ENCODE measurements at places on chromosomes 4 and X.

- DNase-seq = no peak
These were observed 763.8 kb upstream of the AADAT start for GRCh38 chr4:170853422-170854021.

GRCh38 chrX:18757956-18758932 is 50.8 kb downstream of the PPEF1 start:
- no peak for DNase-seq

DNA sequence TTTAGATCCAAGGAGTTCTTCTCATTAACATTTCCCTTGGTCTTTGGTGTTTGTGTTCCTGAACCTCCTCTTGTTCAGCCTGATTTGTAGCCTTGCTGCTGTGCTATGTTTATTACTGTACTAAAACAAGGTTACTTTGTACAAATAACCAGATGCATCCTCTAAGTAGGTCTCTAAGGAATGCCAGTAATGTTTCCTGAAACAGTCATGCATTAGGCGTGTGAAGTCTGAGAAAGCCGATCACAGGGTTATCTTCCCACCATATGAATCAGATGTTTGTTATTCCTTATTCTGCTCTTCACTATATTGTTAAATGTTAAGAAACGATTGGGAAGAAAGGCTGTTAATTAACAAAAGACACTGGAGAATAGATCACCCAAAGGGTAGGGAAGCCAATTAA is 66.9 kb downstream of the GALNTL6 start:
- DNase-seq = no peak

DNA sequence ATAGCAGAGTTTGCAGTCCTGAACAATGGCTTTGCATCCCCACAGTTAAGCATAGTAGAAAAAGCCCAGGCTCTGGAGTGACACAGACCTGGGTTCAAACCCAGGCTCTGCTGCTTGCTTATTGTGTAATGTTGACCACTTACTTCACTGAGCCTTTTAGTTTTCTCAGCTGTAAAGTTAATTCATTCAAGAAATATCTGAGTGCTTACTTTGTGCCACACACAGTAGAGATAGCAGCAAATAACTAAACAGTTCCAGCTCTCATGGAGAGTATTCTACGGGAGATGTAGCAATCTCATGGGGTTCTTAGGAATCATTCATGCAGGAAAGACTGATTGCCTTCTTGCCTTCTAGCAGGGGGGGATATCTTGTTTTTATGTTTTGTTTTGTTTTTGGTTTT is 63.2 kb downstream of the SLC9A6 start:
- DNase-seq = no peak

GRCh38 chr4:2823301-2823670 is 20.4 kb upstream of the ADD1 start:
- no peak for DNase-seq

GRCh38 chr4:149521611-149522425 is 293.8 kb downstream of the IQCM start:
- DNase-seq = no peak

DNA sequence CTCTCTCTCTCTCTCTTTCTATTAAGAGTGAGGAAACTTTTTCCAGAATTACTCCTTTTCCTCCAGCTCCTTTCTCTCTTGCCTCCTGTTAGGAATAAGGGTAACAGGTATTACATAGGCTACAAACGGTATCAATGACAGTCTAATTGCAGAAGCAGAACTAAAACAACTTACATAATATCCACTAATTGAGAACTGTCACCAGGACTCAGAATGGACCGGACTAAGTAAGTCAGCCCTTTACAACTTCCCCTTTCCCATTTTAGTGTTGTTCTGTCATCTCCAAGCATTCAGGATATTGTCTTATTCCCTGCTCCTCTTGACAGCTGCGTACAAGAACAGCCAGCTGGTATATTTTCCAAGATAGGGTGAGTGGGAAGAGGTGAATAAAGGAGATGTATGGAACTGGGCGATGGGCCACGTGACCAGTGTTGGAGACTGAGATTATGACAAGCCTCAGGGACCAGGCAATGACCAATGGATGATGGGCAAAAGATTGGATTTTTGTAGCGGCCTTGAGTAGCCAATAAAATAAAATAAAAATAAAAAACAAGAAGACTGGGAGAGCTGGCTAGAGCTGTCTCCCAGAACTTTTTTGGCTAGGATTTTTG is 2.3 kb upstream of the FNIP2 start:
- no peak for DNase-seq

DNA sequence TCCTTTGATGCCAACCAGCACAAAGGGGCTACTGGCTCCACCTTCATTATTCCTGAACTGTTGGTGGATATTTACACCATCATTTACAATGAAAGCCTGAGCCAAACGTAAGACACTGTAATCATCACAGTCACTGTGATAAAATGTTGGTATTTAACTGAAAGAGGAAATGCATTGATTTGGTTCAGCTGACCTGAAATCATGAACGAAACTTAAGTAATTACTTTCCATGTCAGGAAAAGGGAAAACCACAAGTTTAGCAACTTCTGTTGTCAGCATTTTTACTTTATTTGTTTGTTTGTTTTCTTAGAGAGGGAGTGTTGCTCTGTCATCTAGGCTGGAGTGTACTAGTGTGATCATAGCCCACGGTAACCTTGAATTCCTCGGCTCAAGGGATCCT is 247.8 kb upstream of the FAM47A start:
- DNase-seq = no peak

- peak; percentile 43 for DNase-seq
These were observed at the start of gene ZFX for GRCh38 chrX:24149351-24150050. Gene ZFX (plus strand): TSS chrX:24149729. CDS start chrX:24172743, 23,014 bp downstream.

- DNase-seq = no peak
These were observed 85.2 kb upstream of the LNX1 start for GRCh38 chr4:53676402-53676871.

- no peak for DNase-seq
These were observed 685.0 kb upstream of the FRG1 start for GRCh38 chr4:189255636-189256035.

DNA sequence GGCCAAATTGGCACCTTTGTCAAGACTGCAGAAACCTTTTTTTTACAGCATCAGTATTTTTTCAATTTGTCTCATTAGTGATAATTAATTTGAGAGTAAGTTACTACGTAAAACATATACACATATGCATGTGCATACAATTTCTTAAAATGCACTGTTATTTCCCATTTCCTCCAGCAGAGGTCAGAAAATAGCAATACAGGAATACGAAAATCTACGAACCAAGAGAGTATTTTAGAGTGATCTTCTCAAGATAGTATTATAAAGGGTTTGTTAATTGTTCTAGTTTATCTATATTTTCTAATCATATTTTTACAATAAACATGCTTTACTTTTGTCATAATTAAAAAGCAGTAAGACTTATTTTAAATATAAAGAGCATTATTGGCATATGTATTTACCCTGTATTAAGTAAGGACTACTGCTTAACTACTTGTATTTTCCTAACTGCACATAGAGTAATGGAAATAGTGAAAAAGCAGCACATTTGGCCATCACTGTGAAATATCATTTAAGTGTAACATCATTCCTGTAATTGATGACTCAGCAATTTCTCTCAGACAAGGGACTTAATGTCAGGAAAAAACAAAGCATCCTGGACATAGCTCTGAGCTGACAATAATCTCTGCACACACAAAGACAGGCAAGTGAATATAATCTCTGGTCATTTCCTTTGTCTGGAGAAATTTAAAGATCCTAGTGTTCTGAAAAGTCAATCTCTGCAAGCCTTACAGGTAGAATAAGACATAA is 45.6 kb downstream of the MAOB start:
- no peak for DNase-seq

DNA sequence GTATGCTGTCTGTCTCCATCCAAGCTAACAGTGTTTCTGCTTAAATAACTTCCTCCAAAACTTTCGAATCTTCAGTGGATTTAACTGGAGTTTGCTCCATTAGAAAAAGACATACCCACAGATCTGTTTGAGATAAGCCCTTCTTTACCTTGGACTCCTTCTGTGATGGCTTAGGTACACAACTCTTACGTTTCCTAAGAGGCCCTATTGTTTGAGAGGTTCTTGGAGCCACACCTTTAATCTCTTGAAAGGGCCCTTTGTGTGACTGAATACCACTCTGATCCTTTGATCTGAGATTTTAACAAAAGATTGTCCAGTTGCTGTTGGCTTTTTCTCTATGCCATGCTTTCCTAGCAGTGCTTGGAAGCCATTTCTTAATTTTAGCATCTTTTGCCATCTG is 92.5 kb downstream of the AKAP4 start:
- DNase-seq = no peak

GRCh38 chrX:101958139-101958538 is 26.3 kb upstream of the ZMAT1 start:
- no peak for DNase-seq

DNA sequence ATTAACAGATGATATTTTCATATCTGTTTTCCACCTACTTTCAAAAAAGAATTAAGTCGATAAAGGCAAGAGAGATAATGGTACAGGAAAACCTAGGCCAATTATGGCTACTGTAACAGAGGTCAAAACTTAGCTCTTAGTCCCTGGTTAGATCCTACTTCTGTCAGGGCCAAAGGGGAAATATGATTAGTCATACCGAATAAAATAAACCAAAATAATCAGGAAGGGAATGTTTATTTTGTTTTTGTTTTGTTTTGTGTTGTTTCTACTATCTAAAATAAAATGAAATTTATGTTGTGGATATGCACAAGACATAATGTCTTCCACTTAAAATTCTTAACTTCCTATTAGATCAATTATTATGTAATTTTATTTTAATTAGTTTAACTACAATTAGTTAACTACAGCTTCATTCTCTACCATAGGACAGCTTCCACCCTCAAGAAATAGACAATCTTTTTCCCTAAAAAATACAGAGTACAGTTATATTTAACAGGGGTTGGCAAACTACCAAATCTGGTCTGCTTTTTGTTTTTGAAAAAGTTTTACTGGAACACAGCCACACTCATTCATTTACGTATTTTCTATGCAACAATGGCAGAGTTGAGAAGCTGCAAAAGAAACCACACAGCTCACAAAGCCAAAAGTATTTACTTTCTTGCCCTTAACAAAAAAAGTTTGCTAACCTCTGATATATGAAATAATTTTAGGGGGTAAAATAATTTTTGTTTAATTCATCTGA is 25.4 kb downstream of the TMEM47 start:
- no peak for DNase-seq

- no peak for DNase-seq
These were observed 73.1 kb upstream of the EPGN start for GRCh38 chr4:74235135-74235534.

GRCh38 chr4:185965426-185966384 is 103.3 kb upstream of the TLR3 start:
- no peak for DNase-seq

DNA sequence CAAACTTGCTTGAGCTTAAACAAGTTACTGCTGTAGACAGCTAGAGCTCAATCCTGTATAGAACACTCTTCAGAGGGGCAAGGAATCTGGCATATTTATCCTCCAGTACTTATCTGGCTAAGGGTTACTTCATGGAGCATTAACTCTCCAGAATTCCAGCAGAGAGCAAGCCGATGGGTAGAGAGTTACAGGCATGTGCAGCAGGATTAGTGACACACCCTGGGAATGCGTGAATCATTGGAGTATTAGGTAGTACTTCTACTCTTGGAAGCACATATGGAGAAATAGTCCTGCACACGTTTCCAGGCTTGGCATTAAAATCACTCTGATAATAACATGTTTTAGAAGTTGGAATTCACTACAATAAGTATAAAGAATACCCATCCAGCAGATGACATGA is 35.4 kb downstream of the GRXCR1 start:
- DNase-seq = no peak

DNA sequence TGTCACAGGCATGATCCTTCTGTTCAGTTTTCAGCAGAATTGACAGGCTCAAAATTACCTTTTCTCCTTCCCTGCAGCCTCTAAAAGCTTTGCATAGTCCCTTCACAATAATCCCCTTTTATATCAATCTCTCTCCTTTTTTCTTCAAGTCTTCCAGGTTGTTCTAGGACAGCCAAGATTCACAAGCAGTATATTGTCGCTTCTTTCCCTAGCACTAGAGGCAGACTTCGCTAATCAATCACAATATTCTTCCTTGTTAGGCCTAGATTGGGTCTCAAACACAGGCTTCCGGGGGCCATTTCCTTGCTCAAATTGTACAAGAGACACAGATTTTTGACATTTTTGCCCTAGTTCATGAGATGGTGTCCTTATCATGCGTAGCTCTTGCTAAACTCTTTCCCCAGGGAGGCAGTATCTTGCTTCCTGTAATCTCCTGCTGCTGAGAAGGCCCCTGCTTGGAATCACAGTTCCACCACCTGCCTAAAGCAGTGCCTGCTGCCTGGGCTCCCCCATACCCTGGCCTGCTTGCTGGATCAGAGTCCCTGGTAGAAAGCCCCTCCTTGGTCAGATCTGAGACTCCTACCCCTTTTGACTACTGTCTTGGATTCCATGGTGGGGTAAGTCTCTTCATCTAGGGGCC is 57.3 kb downstream of the DMP1 start:
- DNase-seq = no peak

DNA sequence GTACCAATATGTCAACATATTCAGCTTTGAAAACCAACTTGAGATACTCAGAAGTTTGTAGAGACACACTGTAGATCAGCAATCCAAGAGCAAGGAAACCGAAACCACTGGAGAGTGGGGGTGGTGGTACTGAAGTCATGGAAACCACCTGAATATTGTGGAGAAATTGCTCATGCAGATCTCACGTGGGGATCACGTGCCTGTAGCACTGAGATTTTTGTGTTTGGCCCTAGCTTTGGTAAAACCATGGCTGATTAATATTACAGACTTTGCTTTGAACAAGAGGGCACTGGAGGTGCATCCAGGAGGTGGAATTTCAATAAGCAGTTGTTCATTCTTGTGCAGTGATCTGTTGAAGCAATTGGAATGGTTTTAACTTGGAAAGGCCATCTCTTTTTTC is 47.2 kb downstream of the GBA3 start:
- DNase-seq = no peak

DNA sequence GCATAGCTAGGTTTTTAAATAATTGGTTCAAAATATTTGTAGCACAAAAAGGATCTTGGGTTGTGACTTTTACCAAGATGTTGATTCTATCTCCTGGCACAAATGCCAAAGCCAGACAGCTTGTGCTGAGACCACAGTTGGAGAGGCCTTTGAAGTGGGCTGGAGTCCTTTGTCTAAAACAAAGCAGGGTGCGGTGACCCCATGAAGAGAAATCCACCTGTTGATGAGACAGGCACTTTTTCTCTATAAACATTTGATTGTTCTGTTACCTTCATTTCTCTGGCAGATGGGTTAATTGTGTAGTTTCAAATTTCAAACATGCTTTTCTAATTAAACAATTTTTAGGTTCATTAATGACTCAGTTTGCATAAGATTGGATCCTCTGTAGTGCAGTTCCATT is 56.7 kb downstream of the STOX2 start:
- no peak for DNase-seq

DNA sequence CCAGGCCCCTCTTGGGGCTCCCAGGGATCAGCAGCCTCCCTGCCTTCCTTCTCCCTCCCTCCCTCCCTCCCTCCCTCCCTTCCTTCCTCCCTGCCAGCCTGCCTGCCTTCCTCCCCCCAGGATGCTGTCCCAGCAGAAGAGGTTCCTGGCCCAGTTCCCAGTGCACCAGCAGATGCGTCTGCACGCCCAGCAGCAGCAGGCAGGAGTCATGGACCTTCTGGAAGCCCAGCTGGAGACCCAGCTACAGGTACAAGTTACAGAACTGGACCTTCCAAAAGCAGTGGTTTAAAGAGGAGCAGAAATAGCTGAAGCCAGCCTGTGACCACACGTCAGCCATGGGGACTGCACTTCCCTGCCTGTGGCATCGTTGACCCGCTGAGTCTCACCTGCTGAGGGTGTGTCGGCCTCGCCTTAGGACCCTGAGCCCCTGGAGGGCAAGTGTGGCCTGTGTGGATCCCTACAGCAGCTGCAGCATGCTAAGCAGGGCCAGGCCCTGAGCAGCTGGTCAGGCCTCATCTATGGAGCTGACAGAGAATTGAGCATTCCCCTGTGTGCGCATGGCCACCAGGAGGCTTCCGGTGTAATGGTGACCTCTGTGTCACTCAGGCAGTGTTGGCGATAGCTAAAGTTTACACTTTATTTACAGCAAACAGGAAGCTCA is 84.7 kb downstream of the CRMP1 start:
- no peak for DNase-seq

All from stimulated activated CD8-positive, alpha-beta memory T cell treated with anti-CD3 and anti-CD28 coated beads, Interleukin-2, amount 100 ng/mL, for 1 hour (primary cell).